Esophagus mucosa (tissue), 1 donor: ENCODE measurements at places on chromosomes 7 and 10. TPM values are rescaled to one million over a fixed set of nuclear protein-coding genes. Genes with fewer than 3 reads are reported as not detected.

- ATAC-seq, result peak; percentile 68
Observed at GRCh38 chr7:114298011-114298410, 116.6 kb upstream of the FOXP2 start.

DNA sequence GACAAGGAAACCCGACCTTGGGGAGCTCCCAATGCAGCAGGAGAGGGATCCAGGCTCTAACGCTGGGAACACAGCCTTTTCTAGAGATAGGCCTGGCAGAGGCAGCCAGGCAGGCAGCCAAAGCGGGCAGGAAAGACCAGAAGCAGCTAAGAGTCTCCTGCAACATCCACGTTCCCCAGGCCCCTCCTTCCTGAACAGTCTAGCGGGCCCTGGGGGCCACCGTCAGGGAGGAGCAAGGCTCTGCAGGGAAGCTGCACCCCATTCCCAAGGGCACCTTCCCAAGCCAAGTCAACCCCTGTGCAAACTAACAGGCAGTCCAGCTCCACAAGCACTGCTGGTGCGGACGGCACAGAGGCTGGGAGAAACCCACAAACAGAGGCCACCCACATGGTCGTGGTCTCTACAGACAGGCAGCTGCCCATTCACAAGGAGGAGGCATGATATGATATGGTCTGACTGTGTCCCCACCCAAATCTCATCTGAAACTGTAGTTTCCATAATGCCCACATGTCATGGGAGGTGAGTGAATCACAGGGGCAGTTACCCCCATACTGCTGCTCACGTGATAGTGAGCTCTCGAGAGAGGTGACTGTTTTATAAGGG is 115.7 kb downstream of the MAD1L1 start:
- ATAC-seq, result peak; percentile 39

- ATAC-seq, result no peak
Observed at GRCh38 chr10:75815066-75815465, 383.6 kb downstream of the LRMDA start.

- no peak for ATAC-seq
Observed at GRCh38 chr7:128591705-128592104, 80.4 kb upstream of the GARIN1A start.

Gene CC2D2B
- 0.36 TPM for total RNA-seq

Gene LRRC18
- not detected for total RNA-seq

Gene FANK1
- 3.2 TPM for total RNA-seq
